ENCODE measurements at places on chromosomes 2 and 18.
A peak's percentile ranks its signal among the peaks of the same experiment; 100 is the strongest.

DNA sequence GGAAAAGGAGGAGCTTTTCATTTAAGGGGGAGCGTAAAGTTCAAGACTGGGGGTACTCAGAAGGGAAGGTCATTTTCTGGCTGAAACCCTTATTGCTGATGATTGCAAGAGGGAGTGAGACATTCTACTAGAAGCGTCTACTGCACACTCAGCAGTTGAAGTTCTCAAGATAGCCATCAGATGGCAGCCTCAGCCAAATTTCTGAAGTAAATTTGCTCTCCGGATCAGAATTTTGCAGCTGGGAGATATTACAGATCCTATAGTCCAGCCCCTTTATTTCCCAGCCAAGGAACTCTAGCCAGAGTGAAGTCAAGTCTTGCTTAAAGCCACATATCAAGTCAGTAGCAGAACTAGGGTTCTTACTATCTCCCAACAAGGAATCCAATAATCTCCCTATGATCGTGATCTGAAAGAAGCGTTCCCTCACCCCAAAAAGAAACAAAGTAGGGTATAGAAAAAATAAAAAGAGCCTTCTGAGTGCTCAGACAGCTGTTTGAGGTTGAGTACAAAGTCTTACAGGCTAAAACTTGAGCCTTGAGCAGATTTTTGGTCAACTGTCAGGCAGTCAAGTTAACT lies 24.0 kb downstream of the RAX start:
- DNase-seq, result peak; percentile 64

DNA sequence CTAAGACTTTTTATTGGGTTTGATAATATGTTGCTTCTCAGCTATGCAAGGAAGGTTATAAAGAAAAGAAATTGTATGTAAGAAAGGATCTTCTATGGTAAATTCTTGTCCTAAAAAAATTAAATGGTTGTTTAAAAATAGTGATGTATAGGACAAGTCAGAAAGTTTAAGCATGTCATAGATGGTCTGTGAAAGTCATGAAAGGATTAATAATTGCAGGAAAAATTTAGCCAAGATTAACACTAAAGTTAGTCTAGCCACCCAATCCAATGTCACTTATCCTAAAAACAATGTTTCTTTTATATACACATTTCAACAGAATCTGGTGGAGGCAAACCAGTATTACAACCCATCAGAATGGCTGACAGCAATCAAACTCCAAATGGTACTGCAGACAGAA lies 1046.7 kb upstream of the SLC39A10 start:
- DNase-seq, result no peak

DNA sequence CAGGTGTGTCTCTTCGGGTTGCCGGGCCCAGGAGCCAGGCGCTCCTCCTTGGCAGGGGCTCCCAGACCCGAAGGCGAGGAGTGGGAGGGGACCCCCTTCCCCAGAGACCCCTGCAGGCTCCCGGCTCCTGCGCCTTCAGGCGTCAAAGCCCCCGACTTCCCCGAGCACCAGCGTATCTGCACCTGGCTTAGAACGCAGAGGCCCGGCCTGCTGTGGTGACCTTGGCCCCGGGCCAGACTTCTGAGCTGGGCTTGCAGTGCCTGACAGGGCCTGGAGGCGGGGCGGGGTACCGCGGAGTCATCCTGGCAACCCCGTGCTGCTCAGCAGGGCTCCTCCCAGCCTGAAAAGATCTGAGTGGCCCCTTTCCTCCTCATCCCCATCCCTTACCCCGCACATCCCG lies 27.0 kb downstream of the SKA1 start:
- peak; percentile 11 for DNase-seq

- DNase-seq, result no peak
Measured at GRCh38 chr2:134679745-134680144, 39.1 kb downstream of the TMEM163 start.

DNA sequence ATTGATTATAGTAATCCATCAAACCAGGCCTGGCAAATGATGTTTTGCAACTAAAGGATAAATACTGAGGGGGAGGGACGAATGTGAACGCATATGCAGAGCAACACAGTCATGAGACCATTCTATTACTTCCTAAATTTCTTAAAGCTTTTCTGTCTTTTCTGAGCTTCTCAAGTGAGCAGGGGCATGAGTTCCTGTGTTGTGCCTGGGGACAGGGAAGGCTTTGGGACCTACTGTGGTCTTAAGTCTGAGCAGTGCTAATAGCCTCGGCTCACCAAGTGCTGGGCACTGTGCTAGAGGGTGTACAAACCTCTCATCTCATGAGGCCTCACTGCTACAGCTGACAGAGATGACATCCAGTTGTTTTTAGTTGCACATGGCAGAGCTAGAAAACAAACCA lies 182.4 kb downstream of the NEDD4L start:
- no peak for DNase-seq

GRCh38 chr2:28274911-28275685 lies 117.6 kb upstream of the FOSL2 start:
- peak; percentile 89 for DNase-seq

GRCh38 chr2:142495141-142495540 lies 364.3 kb upstream of the LRP1B start:
- no peak for DNase-seq

GRCh38 chr2:60152226-60152833 lies 401.1 kb downstream of the BCL11A start:
- DNase-seq, result no peak

DNA sequence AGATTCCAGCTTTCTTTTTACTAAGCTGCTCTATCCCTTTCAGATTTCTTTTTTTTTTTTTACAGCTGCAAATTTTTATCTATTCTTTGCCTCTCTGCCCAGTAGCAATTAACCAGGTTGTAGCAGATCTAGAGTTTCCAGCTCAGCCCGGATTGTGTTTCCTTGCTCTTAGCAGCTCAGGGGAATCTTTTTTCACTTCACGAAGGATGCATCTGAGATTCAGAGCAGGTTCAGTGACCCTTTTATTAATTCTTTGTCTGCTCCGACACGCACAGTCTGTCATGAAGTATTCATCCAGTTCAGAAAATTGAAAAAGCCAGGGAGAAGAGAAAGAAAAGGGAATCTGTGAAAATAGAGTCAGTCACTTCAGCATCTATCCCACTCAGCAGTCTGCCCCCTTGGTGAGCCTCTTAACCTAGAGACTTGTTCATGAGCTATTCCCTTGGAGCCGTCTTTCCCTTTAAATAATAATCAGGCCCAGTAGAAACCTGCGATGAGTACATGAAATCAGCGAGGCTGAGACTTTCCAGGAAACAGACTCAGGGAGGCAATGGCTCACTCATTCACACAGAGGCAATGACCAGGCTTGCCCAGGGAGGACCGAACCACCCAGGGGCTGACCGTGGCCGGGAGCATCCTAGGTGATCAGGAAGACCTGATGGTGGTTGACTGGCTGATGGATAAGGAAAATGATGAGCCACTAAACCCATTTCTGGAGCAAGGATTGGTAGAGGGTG lies 103.4 kb upstream of the ITGA6 start:
- DNase-seq, result no peak

DNA sequence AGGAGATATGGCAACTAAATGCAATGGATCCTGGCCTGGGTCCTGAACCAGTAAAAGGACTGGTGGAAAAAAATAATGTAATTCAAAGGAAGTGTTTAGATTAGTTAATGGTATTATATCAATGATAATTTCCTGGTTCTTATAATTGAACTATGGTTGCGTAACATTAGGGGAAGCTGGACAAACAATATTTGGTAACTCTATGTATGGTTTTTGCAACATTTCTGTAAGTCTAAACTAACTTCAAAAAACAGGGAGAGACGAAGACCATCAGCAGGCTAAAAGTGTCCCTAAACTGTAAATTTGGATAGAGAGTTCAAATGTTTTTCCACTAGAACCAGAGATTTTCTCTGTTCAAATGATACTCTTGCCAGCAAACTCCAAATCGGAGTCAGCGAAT lies 36.9 kb downstream of the KLF7 start:
- DNase-seq, result no peak

DNA sequence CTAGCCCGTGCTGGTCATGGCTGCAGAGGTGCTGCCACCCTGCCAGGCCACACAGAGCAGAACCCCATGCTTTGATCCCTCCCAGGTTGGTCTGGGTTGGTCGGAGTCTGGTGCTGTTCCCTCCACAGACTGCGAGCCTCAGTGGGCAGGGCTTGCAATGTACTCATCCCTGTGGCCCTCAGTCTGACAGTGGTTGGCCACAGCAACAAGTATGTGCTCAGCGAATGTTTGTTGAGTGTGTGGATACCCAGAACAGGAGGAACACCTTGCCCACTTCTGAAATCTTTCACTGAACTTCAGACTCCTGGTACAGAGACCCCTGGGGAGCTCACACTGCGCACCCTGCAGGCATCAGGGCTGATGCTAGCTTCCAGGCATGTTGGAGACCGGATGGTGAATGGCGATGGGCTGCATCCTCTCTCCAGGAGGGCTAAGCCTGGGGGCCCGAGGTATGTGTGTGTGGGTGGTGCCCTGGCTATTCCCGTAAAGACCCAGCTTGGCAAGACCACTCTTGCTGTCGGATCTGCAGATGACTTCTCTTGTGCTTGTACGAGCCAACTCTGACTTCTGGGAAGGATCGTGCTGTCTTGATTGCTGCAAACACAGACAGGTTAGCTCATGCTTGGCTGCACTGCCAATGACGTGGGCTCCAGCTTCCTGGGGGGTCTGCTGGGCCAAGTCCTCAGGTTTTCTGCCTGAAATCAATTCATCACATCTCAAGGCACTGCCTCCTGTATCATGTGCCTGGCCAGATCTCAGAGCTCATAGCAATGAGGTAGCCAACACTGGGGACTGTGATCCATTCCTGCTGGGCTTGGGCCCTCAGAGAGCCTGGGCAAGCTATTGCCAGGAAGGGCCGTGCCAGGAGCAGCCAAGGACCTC lies 43.7 kb downstream of the RHOB start:
- no peak for DNase-seq

DNA sequence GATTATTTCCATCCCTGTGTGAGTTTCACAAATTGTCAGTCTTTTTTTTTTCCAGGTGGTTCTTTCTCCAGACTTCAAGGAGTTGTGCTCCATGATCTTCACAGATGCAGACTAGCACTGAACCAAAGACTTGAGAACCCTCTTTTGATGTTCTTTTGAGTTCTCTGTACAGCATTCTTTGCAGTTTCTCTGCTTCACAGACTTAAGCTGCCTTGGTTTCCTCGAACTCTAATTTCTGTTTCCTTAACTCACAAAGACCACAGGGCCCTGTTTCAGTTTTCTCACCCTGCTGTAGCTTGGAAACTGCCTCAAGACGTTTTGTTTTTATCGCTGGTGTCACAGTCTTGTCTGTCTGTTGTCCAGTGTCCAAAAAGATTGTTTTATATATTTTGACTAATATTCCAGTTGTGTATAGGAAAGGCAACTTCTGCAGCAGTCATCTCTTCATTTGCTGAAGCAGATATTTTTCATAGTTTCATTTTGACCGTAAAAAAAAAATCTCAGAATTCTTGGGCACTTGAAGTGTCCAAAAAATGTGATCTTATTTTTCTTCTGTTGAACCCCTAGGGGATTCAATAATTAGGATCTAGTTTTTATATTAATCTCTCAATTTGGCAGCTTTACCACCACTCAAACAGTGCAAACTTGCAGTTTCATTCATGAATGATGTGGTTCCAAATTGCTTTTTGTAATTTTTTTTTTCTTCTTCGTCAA lies 97.0 kb upstream of the MC4R start:
- DNase-seq, result no peak

DNA sequence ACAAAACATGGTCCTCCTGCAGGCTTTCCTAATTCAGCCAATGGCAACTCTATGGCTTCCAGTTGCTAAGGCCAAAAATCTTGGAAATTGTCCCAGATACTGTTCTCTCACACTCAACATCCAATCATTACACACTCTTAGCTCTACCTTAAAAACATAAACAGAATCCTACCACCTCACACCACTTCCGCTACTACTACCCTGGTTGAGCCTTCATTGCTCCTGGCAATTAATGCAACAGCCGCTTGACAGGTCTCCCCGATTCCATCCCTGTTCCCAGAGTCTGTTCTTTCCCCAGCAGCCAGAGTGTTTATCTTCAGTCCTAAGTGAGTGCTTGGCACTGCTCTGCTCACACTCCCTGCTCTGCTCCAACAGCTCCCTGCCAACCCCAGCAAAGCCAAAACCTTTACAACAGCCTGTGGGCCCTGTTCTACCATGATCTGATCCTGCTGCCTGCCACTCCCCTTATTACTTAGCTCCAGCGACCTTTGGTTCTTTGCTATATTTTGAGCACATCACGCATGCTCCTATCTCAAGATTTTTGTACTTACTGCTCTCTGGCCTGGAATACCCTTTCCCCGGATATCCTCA lies 67.5 kb upstream of the AMMECR1L start:
- DNase-seq, result no peak

- peak; percentile 48 for DNase-seq
Measured at GRCh38 chr2:102841107-102841840, 79.4 kb downstream of the TMEM182 start.

GRCh38 chr2:145106293-145106692 lies 586.4 kb upstream of the ZEB2 start:
- no peak for DNase-seq

- DNase-seq, result no peak
Measured at GRCh38 chr2:106126705-106127281, 67.3 kb downstream of the UXS1 start.

GRCh38 chr2:17162713-17163112 lies 355.5 kb downstream of the RAD51AP2 start:
- no peak for DNase-seq

DNA sequence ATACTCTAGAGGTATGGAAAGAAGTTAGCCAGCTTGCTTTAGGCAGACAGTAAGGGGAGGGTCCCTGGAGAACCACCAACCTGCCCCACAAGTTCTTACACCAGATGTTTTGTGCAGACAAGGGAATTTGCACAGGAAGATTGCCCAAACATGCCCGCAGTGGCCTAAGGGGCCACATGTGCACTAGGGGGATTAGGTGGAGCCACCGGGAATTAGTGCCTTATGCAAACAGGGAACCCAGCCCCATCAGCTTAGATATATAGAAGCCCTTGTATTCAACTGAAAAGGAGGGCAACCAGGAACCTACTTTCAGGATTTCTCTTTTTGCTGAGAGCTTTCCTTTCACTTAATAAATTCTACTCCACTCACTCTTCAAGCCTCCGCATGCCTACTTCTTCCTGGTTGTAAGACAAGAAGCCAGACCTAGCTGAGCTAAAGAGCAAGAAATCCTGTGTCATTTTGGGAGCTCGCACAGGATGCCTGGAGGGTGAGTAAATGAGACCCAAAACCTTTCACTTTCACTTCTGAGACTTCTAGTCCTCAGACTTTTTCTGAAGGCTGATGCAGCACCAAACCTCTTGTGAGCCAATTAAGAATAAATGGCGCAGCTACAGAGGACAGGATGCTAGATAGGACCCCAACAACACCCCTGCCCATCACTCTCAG lies 146.3 kb downstream of the GCA start:
- peak; percentile 38 for DNase-seq

DNA sequence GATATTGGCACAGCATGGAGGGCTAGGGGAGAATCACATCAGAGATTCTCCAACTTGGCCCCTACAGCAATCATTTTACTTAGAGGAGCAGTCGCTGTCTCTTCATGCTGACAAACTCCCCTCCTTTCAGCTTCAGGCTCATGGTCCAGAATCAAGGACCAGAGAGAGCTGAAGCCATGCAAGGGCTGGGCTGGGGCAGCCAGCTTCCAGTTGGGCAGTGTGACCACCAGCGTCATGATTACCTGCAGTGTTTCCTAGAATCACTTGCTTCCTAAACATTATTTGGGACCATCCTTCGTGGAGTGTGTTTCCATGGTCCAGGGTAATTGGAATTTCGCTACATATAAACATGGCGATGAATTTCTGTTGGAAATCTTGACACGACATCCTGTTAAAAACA lies 54.4 kb downstream of the CAPN13 start:
- DNase-seq, result no peak

- no peak for DNase-seq
Measured at GRCh38 chr2:204483608-204484081, 61.6 kb upstream of the PARD3B start.
